Mesothelial cell of epicardium (in vitro differentiated cells): ENCODE measurements at places on chromosomes 16 and 17. TPM values are rescaled to one million over a fixed set of nuclear protein-coding genes. Genes with fewer than 3 reads are reported as not detected.
A peak's percentile ranks its signal among the peaks of the same experiment; 100 is the strongest.

- no peaks in the 10 kb centered on the region for H3K27me3 ChIP-seq
- no peak overlapping the region for H3K4me3 ChIP-seq
- H3K27ac ChIP-seq: no peak overlapping the region
Observed at GRCh38 chr17:54941285-54941684, 27.2 kb downstream of the COX11 start.

Gene CNGB1
- total RNA-seq: 0.07 to 0.27 TPM (median 0.14 TPM) in 3 replicates

DNA sequence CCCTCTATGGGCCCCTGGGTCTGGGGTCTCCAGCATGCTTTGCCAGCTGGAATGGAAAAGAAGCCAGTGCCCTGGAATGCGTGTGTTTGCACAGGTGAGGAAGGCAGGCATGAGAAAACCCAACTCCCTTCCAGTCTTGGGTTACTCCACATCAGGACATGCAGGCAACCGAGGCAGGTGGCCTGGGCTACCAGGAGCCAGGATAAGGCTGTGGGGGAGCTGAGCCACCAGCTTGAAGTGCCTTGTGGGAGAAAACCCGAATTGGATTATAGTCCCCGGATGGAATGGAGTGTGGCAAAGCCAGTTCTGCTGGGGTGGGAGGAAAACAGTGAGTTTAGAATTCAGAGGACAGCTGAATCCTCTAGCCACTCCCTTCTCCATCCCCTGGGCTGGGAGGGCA, 7.2 kb downstream of the SRCIN1 start:
- H3K27ac ChIP-seq: peak overlapping the region; percentile 59
- H3K4me1 ChIP-seq: peaks cover 39% of the 10 kb centered on the region
- DNase-seq: no peak
- no peaks in the 10 kb centered on the region for H3K36me3 ChIP-seq
- no peak overlapping the region for H3K4me3 ChIP-seq
- H3K27me3 ChIP-seq: peaks cover 6% of the 10 kb centered on the region

GRCh38 chr17:75340631-75341030, 51.4 kb upstream of the SLC25A19 start:
- H3K4me1 ChIP-seq: peaks cover 24% of the 10 kb centered on the region
- H3K27me3 ChIP-seq: no peaks in the 10 kb centered on the region

GRCh38 chr16:73304008-73304774, 256.3 kb upstream of the ZFHX3 start:
- H3K36me3 ChIP-seq: no peaks in the 10 kb centered on the region
- H3K27me3 ChIP-seq: no peaks in the 10 kb centered on the region
- H3K4me1 ChIP-seq: peaks cover 28% of the 10 kb centered on the region
- peak overlapping the region; percentile 3 for H3K4me3 ChIP-seq

Gene TUBG2
- 30.6 to 33.7 TPM (median 33.4 TPM) in 3 replicates for total RNA-seq

Gene KCNJ2
- total RNA-seq: 22.8 to 28.4 TPM (median 26.8 TPM) in 3 replicates

GRCh38 chr16:50297301-50298074, 31.1 kb downstream of the ADCY7 start:
- H3K4me1 ChIP-seq: peaks cover 3% of the 10 kb centered on the region
- peaks cover 2% of the 10 kb centered on the region for H3K36me3 ChIP-seq
- H3K27me3 ChIP-seq: no peaks in the 10 kb centered on the region
- H3K27ac ChIP-seq: no peak overlapping the region
- DNase-seq: no peak

Gene KRTAP4-6
- not detected in 3 replicates for total RNA-seq

GRCh38 chr17:61575352-61575975, 15.6 kb downstream of the NACA2 start:
- no peaks in the 10 kb centered on the region for H3K27me3 ChIP-seq
- H3K4me3 ChIP-seq: no peak overlapping the region
- no peaks in the 10 kb centered on the region for H3K36me3 ChIP-seq
- peaks cover 47% of the 10 kb centered on the region for H3K4me1 ChIP-seq
- H3K27ac ChIP-seq: peak overlapping the region; percentile 86

GRCh38 chr16:84144209-84144858, 643 bp downstream of the HSDL1 start:
- H3K27me3 ChIP-seq: peaks cover 9% of the 10 kb centered on the region
- peak overlapping the region; percentile 97 for H3K4me3 ChIP-seq
- H3K4me1 ChIP-seq: peaks cover 11% of the 10 kb centered on the region
- H3K27ac ChIP-seq: peak overlapping the region; percentile 96

DNA sequence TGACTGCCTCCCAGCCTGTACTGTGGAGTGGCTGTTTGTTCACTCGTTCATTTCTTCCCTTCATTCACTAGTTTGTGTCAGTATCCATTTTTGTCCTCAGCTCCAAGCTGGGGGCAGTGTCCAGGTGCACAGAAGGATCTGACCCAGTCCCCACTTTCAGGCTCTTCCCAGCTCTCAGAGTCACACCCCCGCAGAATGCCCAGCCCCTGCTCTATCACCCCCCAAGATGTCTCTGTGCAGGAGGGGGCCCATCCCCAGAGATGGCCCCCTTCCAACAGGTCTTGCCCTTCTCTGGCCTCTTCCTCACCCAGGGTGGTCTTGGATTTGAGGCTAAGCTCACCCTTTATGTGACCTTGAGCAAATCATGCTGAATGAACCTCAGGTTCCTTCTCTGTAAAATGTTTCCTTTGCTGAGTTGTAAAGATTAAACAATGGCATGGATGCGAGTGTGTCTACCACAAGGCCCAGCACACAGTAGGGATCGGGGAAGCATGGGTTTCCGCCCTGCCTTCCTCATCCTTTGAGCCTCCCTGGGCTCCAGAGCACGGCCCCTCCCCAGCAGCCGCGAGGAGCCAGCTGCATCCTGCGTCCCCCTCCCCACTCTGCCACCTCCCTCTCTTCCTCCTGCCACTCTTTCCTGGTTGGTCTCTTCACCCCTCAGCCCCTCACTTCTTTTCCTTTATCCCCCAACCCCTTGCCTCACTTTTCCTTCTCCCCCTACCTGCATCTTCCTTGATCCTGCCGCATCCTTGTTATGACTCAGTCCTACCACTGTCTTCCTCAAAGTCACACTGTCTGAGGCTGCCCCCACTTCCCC, 2.8 kb downstream of the FBXL19 start:
- peak overlapping the region; percentile 34 for H3K27ac ChIP-seq
- H3K27me3 ChIP-seq: no peaks in the 10 kb centered on the region
- peaks cover 14% of the 10 kb centered on the region for H3K4me1 ChIP-seq
- DNase-seq: no peak

Gene ABCA8
- 2.6 to 4.5 TPM (median 3.3 TPM) in 3 replicates for total RNA-seq

Gene CCL4
- not detected in 3 replicates for total RNA-seq

GRCh38 chr16:61897657-61898056, 138.6 kb downstream of the CDH8 start:
- peaks cover 23% of the 10 kb centered on the region for H3K4me1 ChIP-seq
- H3K4me3 ChIP-seq: no peak overlapping the region
- H3K36me3 ChIP-seq: no peaks in the 10 kb centered on the region
- DNase-seq: no peak

DNA sequence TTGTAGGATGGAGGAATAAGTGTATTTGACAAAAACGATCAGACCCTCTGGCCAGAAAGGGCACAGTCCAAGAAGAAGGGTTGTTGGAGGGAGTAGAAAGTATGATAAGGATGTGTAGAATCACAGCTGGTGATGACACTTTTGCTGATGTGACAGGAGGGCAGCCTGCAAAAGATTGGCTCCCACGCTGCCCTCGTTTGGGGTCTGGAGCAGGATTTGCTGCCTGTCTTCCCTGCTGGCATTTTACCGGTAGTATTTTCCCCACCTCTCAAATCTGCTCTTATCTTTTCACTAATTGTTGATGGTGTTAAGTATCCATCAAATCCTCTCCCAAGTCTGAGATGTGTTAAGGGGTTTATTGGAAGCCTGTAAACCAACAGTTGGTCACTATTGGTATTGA, 208.8 kb downstream of the CCDC182 start:
- H3K4me1 ChIP-seq: peaks cover 65% of the 10 kb centered on the region
- peaks cover 2% of the 10 kb centered on the region for H3K36me3 ChIP-seq
- no peaks in the 10 kb centered on the region for H3K27me3 ChIP-seq
- no peak for DNase-seq
- no peak overlapping the region for H3K27ac ChIP-seq
- no peak overlapping the region for H3K4me3 ChIP-seq

GRCh38 chr16:75660726-75661302, 13.2 kb downstream of the TERF2IP start:
- H3K4me1 ChIP-seq: no peaks in the 10 kb centered on the region
- no peaks in the 10 kb centered on the region for H3K27me3 ChIP-seq
- H3K27ac ChIP-seq: no peak overlapping the region
- no peak for DNase-seq

GRCh38 chr17:49869038-49869374, 21.1 kb upstream of the TAC4 start:
- H3K27ac ChIP-seq: peak overlapping the region; percentile 69
- peaks cover 39% of the 10 kb centered on the region for H3K4me1 ChIP-seq
- no peak for DNase-seq

DNA sequence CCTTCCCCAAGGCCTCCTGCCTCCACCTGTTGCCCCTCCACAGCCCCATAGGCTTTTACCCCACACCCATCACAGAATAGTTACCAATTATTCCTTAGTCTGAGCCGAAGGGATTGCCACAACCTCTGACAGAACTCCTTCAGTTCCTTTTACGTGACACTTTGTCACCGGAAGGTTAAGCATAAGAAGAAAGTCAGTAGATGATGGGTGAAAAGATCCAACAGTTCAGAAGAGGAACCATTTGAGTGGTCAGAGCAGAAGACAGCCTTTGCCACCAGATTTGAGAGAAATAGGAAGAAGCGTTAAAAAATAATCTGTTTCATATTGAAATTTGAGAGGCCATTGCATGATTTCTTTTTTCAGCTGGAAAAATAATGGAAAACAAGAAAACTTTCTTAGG, 1.2 kb downstream of the SRR start:
- peaks cover 31% of the 10 kb centered on the region for H3K4me1 ChIP-seq
- no peak for DNase-seq
- no peaks in the 10 kb centered on the region for H3K27me3 ChIP-seq
- H3K27ac ChIP-seq: peak overlapping the region; percentile 18
- peaks cover 7% of the 10 kb centered on the region for H3K36me3 ChIP-seq
- peak overlapping the region; percentile 56 for H3K4me3 ChIP-seq

GRCh38 chr17:274902-275301, 77.7 kb downstream of the RPH3AL start:
- H3K27me3 ChIP-seq: no peaks in the 10 kb centered on the region
- peaks cover 11% of the 10 kb centered on the region for H3K36me3 ChIP-seq
- H3K4me1 ChIP-seq: peaks cover 5% of the 10 kb centered on the region
- no peak overlapping the region for H3K27ac ChIP-seq
- no peak overlapping the region for H3K4me3 ChIP-seq

- peaks cover 12% of the 10 kb centered on the region for H3K36me3 ChIP-seq
- no peaks in the 10 kb centered on the region for H3K4me1 ChIP-seq
- no peak for DNase-seq
- H3K27me3 ChIP-seq: no peaks in the 10 kb centered on the region
- no peak overlapping the region for H3K27ac ChIP-seq
- H3K4me3 ChIP-seq: no peak overlapping the region
Observed at GRCh38 chr17:64788286-64789060, 126.4 kb upstream of the SMURF2 start.

Gene ZC3H7A
- total RNA-seq: 57.6 to 70.7 TPM (median 66.7 TPM) in 3 replicates

DNA sequence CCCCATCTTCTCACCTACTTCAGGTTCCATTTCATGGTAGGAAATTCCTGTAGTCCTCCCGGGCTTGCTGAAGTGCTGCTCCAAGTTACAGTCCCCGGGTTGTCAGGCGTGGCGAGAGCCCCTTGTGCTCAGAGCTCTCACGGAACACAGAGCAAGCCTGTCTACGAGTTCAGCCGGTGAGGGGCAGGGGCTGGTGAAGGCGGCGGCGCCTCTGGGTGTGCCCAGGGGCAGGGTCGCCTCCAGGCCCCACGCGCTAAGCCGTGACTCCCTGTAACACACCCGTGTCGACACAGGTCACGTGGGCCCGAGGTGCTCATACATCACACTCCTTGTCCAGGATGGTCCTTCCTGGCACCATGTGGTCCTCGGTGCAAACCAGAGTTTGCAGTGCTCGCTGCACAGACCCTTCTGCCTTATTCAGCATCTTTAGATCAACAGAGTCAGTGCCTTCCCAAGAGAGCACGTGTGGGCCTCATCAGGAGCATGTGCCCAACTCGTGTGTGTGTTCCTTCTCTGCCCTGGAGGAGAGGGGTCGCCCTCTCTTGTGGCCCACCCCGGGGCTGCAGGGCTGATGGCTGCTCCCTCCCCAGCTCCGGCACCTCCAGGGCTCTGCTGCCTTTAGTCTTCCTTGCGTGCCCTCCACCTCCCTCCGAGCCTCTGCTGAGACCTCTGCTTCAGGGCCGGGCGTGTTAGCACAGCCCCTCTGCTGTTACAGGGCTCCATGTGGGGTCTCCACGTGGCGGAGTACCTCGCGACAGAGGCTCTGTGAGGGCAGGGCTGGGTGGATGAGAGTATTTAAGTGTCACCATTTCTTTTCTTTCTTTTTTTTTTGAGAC, 51.2 kb downstream of the WDR45B start:
- H3K4me3 ChIP-seq: no peak overlapping the region
- no peaks in the 10 kb centered on the region for H3K27me3 ChIP-seq
- H3K36me3 ChIP-seq: peaks cover 28% of the 10 kb centered on the region
- no peak overlapping the region for H3K27ac ChIP-seq

Gene SKAP1
- 3.4 to 4.3 TPM (median 3.4 TPM) in 3 replicates for total RNA-seq

Gene GABARAPL2
- 71.9 to 75.6 TPM (median 74.9 TPM) in 3 replicates for total RNA-seq

DNA sequence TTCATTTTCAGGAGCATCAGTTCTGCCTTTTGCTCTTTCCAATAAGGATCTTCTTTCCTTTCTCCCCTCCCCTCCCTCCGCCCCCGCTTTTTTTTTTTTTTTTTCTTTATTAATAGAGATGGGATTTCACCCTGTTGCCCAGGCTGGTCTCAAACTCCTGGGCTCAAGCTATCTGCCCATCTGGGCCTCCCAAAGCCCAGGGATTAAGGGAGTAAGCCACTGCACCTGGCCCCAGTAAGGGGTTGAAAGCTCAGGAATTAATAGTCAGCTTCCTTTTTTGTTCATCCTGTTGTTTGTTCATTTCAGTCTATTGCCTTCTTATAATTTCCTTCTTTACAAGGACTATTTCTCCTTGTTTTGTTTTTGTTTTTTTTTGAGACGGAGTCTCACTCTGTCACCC, 7.9 kb upstream of the C17orf58 start:
- H3K4me1 ChIP-seq: peaks cover 3% of the 10 kb centered on the region
- no peaks in the 10 kb centered on the region for H3K36me3 ChIP-seq
- H3K4me3 ChIP-seq: no peak overlapping the region
- DNase-seq: no peak
- H3K27ac ChIP-seq: no peak overlapping the region

DNA sequence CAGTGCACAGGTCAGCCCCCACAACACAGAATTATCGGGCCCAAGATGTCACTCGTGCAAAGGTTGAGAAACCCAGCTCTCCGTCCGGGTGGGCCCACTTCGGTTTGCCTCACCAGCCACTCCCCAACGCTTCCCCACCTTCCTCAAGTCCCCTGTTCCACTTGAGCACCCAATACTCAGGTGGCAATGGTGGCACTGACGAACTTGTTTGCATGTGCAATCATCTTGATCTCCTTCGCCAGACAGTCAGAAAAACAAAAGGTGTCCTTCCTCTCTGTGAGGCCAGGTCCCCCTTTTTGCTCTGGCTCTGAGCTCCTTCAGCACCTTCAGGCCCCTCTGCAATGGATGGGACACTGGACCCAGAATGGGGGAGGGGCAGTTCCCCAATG, 3.7 kb downstream of the GGA2 start:
- H3K27ac ChIP-seq: no peak overlapping the region
- H3K4me3 ChIP-seq: no peak overlapping the region
- H3K36me3 ChIP-seq: peaks cover 5% of the 10 kb centered on the region
